ENCODE measurements at places on chromosomes 7 and 10.

GRCh38 chr7:466465-467191, 53.0 kb downstream of the PDGFA start:
- no peak for DNase-seq

- DNase-seq: no peak
Observed at GRCh38 chr7:140304191-140304799, 94.0 kb downstream of the SLC37A3 start.

DNA sequence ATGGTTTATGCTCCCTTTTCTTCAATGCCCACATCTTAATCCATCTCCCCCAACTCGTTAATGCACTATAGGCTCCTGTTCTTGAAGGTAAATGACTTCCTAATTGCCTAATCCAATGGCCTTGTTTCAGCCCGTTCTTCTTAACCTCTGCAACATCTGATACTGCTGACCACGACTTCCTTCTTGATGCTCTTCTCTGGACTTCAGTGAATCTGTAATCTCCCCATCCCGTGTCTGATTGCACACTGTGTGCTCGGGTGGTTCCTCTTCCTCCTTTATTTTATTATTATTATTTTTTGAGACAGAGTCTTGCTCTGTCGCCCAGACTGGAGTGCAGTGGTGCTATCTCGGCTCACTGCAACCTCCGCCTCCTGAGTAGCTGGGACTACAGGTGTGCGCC, 58.9 kb downstream of the HIPK2 start:
- no peak for DNase-seq

- DNase-seq: peak; percentile 77
Observed at GRCh38 chr10:102422545-102423129, 2.0 kb downstream of the FBXL15 start.

GRCh38 chr10:43137717-43138020, 576 bp upstream of the CSGALNACT2 start:
- peak; percentile 45 for DNase-seq

GRCh38 chr10:71968553-71969474, 4.6 kb downstream of the CHST3 start:
- DNase-seq: no peak

DNA sequence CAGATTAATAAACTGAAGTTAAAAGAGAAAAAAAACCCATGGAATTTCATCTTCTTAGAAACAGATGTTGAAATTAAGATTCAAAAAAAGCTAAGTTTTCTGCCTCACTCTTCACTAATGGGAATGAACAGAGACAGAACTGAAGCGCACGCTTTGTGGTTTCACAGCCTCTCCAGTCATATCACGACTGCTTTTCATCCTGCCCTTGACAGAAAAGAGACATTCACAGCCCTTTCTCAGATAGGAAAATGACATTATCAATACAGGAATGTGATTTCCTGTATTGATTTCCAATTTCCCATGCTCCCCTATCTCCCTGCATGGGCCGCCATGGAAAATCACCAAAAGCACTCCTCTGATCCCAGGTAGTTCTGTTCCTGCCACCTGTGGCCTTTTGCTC, 108.2 kb downstream of the PFKFB3 start:
- no peak for DNase-seq

- DNase-seq: no peak
Observed at GRCh38 chr7:51310131-51310583, 6.5 kb downstream of the COBL start.
